ENCODE measurements at places on chromosomes 5 and 9.
A peak's percentile ranks its signal among the peaks of the same experiment; 100 is the strongest.

DNA sequence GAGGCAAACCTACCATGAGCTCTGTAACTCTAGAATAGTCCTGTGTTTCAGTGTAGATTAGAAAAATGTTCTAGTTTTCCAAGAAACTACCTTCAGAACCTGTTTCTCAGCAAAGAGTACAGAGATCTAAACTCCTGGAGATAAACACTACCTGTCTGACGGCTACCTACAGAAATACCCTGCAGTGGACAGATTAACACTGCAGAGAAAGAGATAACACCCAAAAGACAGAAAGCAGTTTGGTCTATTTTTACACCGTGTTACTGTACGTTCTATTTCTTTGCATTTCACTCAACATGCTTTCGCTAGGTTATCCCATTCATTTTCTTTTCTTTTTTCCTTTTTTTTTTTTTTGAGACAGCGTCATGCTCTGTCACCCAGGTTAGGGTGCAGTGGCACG lies 11.6 kb downstream of the SCAI start:
- DNase-seq, result no peak

DNA sequence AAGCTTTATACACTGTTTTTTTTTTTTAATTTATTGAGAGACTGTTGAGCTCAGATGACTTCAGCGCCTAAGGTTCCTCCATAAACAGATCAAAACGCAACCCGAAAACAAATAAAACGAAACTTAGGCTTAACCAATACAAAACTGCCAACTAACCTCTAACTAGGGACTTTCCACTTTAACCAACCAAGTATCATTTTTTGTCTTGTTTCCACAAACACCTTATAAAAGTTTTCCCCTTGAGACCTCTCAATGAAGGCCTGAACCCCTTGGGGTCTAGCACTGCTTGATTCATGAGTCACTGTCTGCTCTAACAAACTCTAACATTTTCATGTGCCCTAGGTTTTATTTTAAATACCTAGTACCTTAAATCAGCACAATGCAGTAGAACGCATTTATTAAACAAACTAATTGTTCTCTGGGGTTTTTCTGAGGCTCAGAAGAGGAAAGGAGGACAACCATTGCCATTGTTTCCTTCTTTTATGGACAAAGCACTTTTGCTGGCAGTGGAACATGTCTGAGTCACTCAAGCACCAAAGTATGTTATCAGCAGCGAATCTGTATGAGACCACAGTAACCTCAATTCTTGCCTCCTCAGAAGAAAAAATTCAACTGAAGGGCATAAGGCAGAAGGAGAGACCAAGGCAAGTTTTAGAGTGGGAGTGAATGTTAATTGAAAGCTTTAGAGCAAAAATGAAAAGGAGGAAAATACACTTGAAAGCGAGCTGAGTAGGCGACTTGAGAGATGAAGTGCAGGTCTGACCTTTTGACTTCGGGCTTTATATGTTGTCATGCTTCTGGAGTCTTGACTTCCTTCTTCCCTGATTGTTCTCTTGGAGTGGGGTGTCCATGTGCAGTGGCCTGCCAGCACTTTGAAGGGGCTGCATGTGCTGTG lies 97.7 kb upstream of the HCN1 start:
- no peak for DNase-seq

GRCh38 chr5:176863041-176863764 lies 35.9 kb downstream of the HK3 start:
- no peak for DNase-seq

DNA sequence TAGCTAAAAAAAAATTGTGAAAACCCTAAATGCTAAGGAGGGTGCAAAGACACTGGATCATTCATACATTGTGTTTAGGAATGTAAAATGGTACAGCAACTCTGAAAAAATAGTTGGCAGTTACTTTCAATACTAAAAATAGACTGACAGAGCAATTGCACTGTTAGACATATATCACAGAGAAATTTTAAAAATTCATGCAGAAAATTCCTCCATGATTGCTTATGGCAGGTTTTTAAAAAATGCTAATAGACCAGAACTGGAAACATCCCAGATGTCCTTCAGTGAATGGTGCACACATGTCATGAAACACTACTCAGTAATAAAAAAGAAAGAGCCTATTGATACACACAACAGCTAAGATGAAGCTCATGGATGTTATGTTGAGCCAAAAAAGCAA lies 349.8 kb upstream of the DAB2 start:
- no peak for DNase-seq

DNA sequence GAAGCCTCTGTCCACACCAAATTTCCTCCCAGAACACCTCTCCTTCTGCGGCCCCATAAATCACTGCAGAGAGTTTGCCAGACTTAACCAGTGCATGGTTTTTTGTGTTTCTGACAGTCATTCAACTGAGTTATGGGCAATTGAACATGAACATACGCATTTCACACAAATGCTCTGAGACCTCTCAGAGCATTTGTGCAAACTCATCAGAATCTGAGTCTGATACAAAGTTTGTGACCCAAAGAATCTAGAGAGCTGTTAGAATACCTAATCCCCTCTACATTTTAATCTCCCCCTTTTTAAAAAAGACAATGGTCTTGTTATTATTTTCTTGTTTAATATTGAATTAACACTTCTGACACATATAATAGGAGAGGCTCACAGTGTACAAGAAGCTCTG lies 416.9 kb upstream of the SMARCA2 start:
- DNase-seq, result no peak

- no peak for DNase-seq
Observed at GRCh38 chr5:107674655-107675054, 3.9 kb upstream of the EFNA5 start.

- DNase-seq, result no peak
Observed at GRCh38 chr5:151058891-151059489, 21.8 kb downstream of the TNIP1 start.

DNA sequence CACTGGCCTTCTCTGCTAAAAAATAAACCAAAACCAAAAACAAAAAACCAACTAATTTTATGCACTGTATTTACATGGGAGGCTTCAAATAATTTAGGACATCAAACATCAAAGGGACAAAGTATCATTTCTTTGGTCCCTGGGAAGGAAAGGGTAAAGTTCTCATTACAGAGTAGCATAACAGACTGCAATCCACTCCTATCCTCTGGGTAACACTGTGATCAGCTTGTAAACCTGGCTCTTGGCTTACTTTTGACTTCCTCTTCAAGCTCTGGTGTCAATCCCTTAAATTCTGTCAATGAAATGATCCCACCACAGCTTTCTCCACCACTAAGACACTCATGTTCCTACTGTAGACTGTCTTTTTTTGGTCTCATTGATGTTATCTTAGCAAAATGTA lies 69.8 kb upstream of the VCAN start:
- DNase-seq, result no peak

GRCh38 chr5:14202462-14202861 lies 59.3 kb downstream of the TRIO start:
- DNase-seq, result peak; percentile 80

DNA sequence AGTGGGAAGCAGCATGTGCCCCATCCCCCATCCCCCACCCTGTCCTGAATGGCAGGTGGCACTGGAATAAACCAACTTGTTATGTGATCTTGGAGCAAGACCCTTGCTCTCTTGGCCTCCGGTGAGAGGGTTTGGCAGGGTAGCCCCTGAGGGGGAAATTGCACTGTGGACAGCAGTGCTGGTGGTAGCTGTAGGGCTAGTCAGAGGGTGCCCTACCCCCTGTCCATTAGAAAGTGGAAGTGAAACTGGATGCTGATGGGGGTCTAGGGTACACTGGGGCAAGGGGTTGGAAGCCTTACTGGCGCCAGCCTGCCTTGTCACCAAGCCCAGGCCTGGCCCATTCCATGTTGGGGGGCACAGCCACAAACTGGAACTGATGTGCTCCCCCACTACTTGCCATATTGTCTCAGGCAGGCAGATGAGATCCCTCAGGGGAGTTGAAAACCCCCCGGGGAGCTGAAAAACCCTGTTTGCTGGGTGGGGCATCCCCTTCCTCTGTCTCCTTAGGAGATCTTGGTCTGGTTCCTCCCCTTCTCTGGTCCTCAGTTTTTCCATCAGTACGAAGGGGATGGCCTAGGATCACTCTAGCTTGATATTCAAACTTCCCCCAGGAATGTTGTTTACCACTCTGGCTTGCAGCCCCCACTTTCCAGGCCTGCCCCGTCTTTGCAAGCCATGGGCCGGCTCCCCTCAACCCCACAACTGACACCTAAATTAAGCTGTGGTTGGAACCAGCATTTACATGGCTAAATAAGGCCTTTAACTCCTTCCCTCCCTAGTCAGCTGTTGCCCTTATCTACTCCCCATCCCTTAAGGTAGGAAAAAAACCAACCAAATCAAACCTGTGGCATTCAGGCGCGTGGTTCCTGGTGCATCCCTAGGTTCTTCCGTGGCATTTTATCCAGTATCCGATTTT lies 14.4 kb upstream of the SYNPO start:
- no peak for DNase-seq

DNA sequence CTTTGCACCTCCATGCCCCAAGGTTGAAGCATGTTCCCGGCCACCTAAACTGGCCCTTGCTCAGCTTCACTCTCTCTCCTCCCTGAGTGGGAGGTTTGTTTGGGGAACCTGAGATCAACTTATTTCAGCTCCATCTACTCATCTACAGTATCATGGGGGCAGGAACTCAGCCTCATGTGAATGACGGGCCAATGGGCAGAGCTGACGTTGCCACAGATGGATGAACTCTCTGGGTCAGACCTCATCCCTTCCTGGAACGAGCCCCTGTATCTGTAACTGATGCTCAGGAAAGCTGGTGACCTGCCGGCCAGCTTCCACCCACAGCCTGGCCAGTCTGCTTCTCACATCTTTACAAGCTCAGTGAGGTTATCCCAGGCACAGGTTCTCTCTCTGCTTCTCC lies 369.6 kb downstream of the IRX2 start:
- no peak for DNase-seq

All from astrocyte (in vitro differentiated cells and primary cell).